NCI-H1092 (cell line): ENCODE measurements at places on chromosomes 2 and 18.

GRCh38 chr18:22572341-22572740 lies 154.6 kb upstream of the CTAGE1 start:
- no peak for DNase-seq

GRCh38 chr2:120933693-120934573 lies 198.3 kb downstream of the GLI2 start:
- DNase-seq, result no peak

GRCh38 chr2:105780606-105781005 lies 35.9 kb downstream of the NCK2 start:
- no peak for DNase-seq

DNA sequence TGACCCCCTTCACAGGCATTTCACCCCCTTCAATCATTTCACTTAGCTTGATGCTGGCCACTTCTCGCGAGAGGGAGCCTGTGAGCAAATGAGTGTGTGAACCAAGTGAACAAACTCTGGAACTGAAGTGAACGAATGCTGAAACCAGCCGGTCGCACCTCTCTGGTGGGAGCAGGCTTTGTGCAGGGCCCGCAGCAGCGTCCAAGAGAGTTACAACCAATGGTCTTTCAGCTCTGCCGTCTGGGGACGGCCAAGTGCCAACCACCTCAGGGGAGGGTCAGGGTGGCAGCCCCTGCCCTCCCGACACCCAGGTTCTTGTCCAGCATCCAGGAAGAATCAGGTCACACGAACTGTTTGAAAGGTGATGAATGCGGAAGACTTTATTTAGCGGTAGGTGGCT lies 764.0 kb downstream of the SUCLG1 start:
- no peak for DNase-seq

DNA sequence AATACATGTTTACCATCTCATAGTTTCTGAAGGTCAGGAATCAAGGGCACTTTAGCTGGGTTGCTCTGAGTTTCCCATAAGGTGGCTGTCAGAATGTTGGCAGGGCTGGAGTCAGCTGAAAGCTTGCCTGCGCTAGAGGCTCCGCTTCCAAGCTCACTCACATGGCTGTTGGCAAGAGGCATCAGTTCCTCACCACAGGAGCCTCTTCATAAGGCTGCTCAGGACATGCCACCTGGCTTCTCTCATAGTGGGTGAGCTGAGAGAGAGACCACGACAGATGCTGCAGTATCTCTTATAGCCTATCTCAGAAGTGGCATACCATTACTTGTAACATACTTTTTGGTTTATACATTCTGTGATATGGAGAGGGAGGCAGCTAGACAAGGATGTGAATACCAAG lies 7.2 kb downstream of the HADHB start:
- DNase-seq, result peak; percentile 33

DNA sequence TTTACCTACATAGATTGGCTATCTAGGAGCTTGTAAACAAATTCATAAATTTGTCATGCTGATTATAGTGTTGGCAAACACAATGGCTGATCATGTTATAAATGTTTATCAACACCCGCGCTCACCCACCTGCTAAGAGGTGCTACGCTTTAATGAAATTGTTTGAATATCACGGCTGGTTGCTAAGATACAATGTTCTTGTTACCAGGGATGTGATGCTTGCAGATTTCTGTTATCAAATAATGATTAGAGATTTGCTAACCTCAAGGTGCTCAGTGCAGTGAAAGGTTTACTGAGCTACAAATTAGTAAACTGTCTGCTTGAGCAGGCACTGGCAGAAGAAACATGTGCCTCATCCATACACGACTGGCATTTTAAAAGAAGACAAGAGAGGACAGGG lies 160.0 kb upstream of the ZEB2 start:
- no peak for DNase-seq

- no peak for DNase-seq
These were observed 74.6 kb downstream of the FMNL2 start for GRCh38 chr2:152409386-152410164.

DNA sequence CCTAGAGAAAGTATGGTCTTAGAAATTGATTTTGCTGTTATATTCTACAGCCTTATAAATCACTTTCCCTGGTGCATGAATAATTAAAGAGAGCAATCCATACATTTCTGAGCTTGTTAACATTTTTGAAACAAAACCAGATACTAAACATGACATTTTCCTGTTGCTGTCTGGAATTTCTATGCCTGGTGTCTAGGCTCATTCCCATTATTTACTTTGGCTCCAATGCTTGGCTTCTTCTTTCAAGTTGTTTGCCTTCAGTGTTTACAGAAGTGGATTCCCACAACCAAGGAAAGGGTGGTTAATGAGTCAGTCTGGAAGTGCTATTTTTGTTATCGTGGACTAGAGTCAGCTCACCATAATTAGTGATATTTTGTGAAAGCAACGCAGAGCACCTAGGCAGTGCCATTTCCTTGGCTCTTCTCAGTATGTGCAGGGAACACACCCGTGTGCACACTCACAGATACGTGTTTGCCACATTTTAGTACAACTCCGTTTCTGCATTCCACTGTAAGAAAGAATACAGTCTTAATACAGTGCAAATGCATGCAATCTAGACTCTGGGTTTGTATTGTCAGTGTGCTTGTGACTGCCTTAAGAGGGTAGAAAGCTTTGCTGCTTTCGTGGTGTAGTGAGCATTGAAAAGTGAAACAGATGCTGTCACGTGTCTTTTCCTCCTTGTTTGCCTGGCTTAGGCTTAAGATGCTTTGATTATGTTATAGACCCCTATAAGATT lies 185.0 kb upstream of the RASGRP3 start:
- peak; percentile 19 for DNase-seq

DNA sequence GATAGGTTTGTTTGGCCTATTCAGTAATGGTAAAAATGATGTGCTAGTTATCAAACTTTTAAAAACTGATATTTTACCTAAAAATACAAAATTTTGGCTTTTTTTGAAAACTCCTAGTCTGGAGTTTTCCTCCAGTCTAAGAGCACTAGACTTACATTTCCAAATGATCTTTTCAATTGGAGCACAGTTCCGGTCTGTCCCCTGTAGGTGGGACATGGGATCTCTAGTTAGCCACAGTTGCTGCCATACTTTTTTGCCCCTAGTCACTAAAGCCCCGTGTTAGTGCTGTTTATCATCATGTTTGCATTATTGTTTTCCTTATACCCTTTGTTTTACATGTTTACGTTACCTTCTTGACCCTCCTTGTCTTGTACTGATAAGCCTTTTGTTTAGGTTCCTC lies 52.4 kb downstream of the RELCH start:
- no peak for DNase-seq

DNA sequence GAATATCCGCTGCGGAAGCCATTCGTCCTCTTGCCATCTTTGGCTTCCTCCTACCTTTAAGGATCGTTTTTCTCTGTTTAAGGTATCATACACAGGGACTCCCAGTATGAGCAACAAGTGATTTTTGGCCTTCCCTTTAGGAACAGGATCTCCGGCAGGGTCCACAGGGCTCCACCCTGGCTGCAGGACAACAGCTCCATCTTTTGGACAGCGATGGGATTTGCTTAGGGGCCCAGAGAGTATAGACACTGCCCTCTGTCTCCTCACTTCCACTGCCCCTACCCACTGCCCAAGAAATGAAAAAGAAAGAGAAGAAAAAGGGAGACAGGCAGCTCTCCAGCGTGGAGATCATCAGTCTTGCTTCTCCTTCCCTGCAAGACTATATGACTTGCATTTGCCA lies 224.5 kb downstream of the UXS1 start:
- DNase-seq, result no peak

GRCh38 chr2:182929972-182930371 lies 63.5 kb upstream of the FRZB start:
- no peak for DNase-seq

DNA sequence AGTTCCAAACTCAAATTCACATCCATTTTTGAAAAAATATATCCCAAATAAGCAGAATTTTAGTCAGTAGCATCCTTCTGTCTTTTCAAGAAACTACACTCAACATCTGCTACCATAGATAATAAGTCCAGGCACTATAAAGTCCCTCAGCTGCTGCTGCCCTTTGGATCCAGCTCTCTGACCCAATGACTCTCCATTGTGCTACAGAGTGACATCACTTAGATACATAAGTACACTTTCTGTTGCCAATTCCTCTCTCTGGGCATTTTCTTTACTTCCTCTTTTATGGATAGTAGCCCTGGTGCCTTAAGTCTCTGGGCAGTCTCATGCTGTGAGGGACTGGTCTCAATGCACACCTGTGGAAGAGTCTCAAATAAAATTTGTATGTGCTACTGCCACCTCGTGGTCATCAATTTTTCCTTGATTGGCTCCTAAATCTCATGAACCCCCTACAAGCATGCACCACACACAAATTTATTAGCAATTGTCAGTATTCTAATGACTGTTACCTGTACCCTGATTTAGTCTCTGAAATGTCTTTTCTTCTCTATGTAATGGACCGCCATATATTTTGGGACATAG lies 219.2 kb downstream of the LRP1B start:
- peak; percentile 34 for DNase-seq

GRCh38 chr18:76938619-76939018 lies 116.3 kb downstream of the ZNF236 start:
- no peak for DNase-seq
